NCI-H1930 (cell line): ENCODE measurements at places on chromosomes 7 and 10.

GRCh38 chr10:824497-824896 is 107.0 kb downstream of the LARP4B start:
- DNase-seq = no peak

GRCh38 chr7:142773937-142774744 is 3.4 kb downstream of the PRSS2 start:
- no peak for DNase-seq

DNA sequence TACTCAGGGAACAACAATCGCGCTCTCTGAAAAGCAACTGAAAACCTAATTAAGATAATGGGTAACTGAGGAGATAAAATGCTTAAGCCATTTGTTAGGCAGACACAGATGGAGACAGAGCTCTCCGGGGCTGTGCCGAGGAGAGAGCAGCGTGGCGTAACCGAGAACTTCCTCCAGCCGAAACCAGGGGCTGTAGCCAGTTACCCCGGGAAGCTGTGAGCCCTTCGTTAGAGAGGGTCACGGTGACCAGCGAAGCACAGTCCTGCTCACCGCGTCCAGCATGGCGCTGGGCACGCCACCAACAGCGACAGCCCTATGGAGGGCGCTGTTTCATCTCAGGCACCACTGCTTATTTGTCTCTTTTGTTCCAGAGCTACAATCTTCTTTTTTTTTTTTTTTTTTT is 16.1 kb downstream of the PAPOLB start:
- peak; percentile 75 for DNase-seq

- DNase-seq = no peak
Measured at GRCh38 chr7:18538554-18539250, 43.2 kb downstream of the HDAC9 start.

GRCh38 chr7:155467846-155468784 is 10.2 kb downstream of the EN2 start:
- DNase-seq = no peak

- no peak for DNase-seq
Measured at GRCh38 chr10:8058274-8059111, 4.0 kb downstream of the GATA3 start.

- no peak for DNase-seq
Measured at GRCh38 chr7:42017349-42017986, 219.5 kb downstream of the GLI3 start.

DNA sequence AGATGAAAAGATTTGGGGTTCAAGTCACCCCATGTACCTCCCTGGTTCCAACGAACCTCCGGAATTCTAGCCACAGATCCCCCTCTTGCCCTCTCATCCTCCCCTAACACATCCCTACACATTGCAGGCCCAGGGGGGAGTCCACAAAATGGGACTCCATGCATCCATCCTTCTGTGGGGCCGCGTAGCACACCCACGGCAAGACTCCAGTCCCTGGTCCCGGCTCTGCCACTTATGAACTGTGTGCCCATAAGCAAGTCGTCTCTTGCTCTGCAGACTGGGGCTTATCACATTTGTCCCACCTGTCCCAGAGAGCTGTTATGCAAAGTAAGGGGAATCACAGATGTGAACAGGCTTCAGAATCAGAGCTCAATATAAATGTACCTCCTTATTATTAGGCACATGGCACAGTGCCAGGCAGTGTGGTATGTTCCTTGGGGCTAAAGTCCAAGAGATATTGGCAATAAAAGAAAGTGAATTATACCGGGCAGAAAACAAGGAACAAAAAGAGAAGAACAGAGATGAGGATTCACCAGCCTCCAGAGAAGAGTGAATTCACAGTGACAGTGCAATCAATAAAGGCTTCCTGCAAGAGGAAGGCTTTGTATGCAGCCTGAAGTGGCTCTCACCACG is 73.9 kb downstream of the KCNMA1 start:
- no peak for DNase-seq

DNA sequence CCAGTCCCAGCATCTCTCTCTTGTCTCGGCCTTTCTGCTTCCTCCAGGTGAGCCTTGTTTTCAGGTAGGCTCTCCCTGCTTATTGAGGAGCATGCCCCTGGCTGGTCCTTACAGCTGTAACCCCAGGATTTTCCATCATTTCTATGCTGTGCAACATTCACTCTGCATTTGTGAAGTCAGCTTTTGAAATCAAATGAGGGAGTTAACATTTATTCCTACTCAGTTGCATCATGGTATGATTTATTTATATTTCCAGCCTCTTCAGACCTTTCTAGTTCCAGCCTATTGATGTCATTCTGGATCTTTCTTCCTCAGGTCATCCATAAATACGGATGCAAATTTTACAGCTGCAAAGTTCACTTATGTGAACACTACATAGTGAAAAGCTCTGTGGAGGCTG is 755.6 kb downstream of the TYW1 start:
- DNase-seq = no peak

DNA sequence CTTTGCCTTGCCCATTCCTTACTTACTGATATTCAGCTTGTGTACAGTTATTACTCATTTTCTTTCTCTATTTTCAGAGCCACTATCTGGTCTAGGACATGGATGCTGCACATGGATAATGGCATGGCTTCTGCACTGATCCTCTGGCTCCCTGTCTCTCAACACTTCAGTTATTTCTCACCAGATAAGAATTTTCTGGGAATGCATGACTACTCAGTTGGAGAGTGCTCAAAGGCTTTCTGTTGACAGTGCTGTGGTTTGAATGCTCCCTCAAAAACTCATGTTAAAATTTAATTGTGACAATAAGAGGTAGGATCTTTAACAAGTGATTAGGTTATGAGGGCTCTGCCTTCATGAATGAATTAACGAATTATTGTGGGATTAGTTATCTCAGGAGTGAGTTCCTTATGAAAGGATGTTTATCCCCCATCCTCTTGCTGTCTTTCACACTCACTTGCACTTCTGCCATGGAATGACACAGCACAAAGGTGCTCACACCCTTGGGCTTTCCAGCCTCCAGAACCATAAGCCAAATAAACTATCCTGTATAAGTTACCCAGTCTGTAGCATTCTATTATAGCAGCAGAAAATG is 16.1 kb upstream of the PIK3CG start:
- no peak for DNase-seq

DNA sequence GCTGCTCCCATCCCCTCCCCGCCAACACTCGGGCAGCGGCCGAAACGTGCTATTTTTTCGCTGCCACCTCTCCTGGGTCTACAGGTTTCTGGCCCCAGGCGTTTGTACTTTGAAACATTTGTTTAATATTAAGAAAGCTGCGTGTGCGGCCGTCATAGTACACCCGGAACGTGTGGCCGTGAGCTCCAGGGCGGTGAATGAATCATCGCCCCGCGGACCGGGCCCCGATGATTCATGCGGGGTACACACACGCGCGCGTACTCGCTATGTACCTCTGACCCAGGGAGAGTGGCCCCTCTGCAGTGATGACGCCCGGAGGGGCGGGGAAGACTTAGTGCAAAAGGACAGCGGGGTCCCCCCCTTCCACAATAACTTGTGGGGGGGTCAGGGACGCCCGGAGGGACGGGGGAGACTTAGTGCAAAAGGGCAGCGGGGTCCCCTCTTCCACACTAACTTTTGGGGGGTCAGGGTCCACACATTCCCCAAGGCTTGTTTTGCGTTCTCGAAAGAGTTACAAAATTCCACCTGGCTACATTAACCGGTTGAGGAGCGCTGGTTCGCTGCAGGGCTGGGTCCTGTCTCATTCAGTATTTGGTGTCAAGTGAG is 56.5 kb upstream of the PCGF5 start:
- DNase-seq = no peak

DNA sequence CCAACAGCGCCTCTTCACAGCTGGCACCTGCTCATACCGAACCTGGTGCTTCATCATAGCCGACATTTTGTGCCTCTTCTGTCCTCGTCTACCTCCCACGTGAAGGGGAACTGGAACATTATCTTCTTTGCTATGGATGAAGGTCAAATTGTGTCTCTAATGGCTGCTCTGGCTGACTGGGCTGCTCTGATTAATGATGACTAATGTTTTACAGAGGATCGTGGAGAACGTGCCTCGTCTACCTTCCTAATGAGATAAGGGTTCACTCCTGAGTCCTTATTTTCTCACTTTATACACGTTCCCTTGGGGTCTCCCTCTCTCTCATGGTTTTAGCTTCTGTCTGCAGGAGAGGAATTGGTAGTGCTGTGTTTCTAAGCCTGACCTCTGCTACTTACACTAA is 420.3 kb downstream of the PHTF2 start:
- no peak for DNase-seq

GRCh38 chr7:87627634-87627994 is 584 bp upstream of the RUNDC3B start:
- peak; percentile 48 for DNase-seq

- DNase-seq = no peak
Measured at GRCh38 chr10:128429835-128430513, 303.8 kb upstream of the MKI67 start.

- DNase-seq = no peak
Measured at GRCh38 chr7:124552217-124552616, 213.4 kb downstream of the GPR37 start.

DNA sequence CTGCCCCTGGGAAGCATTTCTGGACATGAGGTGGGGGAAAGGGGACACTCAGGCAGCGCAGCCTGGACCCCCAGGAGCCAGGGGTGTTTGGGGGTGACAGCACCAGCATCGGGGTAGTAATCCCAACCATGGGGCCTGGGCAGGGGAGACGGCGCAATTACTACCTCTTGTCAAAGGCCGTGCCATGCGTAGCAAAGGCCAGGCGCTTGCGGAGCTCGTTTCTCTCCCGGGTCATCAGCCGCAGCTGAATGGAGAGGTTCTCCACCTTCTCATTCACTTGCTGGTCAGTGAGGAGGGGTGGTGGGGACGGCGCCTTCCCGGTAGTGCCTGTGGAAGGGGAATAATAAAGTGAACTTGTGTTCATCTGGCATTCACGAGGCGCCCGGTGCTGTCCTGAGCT is 70.0 kb downstream of the DLG5 start:
- DNase-seq = no peak

GRCh38 chr7:134298902-134299683 is 17.6 kb downstream of the SLC35B4 start:
- no peak for DNase-seq

DNA sequence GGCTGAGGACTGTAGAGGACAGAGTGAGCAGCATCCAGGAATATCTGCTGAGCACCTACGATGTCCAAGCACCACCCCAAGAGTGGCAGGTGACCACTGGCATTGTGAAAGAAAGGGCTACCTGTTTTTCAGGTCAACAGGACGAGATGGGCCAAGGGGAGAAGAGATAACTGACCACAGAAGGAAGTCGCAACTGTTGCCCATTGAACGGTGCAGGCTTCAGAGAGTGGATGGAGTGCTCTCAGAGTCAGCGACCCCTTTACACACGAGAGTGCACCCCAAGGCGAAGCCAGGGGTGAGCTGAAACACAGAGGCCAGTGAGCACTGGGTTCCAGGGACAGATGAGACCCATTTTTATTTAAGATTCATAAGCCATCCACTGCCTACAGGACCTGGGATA is 42.3 kb downstream of the HIPK2 start:
- DNase-seq = no peak

- DNase-seq = no peak
Measured at GRCh38 chr7:4689668-4690067, 7.6 kb downstream of the FOXK1 start.

DNA sequence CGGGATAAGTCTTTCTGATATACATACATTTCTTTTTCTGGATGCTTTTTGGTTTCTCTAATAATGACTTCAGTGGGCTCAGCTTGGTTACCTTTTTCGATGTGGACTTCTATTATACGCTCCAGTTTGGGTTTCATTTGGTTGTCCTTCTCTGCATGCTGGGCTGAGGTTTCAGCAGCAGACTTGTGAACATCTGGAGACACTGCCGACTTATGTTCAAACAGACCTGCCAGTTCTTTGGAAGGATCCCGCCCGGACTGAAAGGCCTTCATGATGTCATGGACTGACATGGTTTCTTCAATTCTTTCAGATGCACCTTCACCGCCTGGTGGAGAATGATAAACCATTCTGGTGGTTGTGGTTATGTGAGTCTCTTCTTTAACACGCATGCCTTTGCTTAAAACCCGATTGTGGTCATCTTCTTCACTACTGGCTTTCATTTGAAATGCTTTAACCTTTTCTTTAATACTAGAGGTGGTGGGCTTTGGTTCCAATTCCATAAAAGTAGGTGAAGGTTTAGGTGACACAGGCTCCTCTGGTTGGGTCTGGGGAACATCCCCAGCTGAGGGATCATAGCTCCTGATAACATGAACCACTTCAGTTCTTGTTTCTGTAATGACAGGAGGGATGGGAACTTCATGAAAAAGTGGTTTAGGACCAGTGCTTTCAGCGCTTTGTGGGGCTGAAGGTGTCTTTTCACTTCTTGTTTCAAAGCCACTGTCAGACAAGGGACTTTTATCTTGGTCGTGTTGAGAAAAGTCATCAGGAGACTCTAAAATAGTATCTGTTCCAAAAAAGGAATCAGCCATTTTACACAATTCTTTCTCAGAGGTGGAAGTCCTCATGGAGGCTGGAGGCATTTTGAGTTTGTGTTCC is 167.7 kb upstream of the CCDC6 start:
- DNase-seq = no peak

DNA sequence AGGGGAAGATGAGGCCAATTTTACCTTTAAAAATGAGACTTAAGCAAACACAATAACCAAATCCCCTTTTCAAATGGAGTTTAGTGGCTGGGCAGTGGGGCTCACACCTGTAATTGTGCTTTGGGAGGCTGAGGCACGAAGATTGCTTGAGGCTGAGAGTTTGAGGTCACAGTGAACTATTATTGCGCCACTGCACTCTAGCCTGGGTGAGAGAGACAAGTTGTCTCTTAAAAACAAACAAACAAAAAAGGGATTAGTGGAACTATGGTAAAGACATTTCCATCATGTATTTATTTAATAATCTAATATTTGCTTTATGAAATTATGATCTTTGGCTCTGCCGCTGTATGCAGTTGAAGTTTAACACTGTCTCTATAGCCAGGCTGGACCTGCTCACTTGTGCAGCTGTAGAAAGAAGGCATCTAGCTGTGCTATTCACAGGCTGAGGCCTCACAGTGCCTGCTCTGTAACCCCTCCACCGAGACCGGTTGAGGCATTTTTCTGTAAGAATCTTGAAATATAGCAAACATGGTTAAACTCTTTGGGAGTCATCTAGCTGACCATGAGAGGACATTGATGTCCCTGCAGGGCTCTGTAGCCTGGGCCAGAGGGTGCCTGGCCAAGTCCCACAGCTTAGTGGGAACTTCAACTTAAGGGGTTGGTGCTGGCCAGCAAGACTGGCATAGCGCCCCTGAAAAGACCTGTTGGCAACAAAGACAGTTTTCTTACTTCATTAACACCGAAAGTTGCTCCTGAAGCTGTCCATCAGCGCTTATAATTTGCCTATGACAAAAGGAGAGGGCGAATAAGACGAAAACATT is 131.8 kb downstream of the BMPER start:
- no peak for DNase-seq

- DNase-seq = peak; percentile 7
Measured at GRCh38 chr10:119207713-119208552, 562 bp downstream of the GRK5 start.
